ENCODE measurements at places on chromosomes 13 and 19. TPM values are rescaled to one million over a fixed set of nuclear protein-coding genes. Genes with fewer than 3 reads are reported as not detected.

Gene DNAAF3
- total RNA-seq = 1.3 TPM

Gene CGB3
- not detected for total RNA-seq

Gene ZNF829
- total RNA-seq = 3.5 TPM

Gene PNMA8B
- total RNA-seq = 3.4 TPM

Gene FPR2
- total RNA-seq = 0.34 TPM

Gene SELENOV
- total RNA-seq = not detected

Gene CEACAM3
- not detected for total RNA-seq

- no peak for DNase-seq
Measured at GRCh38 chr13:40318366-40318765, 348.1 kb downstream of the FOXO1 start.

- peak; percentile 86 for DNase-seq
Measured at GRCh38 chr19:6425732-6426620, 1.4 kb upstream of the KHSRP start.

DNA sequence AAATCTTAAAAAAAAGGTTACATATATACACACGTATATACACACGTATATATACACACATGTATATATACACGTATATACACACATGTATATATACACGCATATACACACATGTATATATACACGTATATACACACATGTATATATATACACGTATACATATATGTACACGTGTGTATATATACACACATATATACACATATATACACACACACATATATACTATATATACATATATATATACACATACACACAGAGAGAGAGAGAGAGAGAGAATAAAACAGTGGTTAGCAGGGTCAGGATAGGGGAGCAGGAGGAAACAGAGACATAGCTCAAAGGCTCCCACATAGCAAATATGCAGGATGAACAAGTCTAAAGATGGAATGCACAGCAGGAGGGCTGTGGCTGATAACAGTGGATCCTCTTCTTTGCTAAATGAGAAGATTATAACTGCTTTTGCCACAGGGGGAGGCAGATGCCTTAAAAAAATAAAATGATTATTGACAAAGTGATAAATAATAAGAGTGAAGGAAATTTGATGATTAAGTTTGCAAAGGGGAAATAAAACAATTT lies 714.5 kb downstream of the UQCRFS1 start:
- DNase-seq = no peak

DNA sequence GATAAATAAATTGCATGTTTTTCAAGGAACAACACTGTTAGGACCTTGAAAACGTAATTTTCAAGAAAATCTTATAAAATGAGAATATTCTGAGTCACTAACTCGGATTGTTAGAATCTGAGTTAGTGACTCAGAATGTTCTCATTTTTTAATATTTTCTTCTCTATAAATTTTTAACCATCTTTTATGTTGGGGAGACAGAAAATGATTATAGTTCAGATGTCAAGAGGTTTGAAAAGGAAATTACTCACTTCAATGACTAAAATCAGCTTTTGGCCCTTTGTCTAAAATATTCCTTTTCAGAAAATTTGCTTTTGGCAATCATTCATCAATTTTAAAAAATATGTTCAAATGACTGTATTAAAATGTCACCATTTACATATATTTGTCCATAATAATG lies 264.2 kb upstream of the EDNRB start:
- DNase-seq = no peak

DNA sequence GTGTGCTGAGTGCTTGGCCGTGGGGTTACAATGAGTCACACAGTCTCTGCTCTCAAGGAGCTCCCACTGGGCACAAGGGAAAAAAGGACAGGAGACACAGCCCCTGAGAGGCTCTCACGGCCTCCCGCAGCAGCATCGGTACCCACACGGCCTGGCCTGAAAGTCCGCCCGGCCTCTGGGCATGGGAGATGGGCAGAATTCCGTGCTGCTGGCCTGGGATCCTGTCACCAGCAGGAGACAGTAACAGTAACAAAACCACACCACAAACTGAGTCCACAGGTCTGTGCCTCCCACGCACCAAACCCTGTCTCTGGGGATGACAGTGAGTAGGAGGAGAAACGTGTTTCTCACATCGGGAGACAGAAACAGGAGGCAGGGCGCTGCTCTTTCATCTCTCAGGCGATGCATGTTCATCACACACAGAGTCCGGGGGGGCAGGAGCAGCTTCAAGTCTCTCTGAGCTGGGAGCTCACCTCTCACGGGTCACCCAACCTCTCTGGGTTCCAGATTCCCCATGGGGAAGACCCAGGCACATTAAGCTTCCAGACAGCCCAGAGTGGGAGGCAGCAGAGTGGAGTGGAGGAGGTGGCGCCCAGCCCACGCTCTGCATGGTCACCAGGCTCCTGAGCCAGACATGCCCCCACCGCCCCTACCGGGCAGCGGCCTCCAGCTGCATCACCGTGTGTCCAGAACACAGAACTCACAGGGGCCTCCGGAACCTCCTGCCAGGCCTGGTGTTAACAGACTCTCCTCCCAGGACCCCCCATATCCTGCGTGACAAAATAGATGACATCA lies 124.7 kb upstream of the VSTM2B start:
- DNase-seq = no peak

DNA sequence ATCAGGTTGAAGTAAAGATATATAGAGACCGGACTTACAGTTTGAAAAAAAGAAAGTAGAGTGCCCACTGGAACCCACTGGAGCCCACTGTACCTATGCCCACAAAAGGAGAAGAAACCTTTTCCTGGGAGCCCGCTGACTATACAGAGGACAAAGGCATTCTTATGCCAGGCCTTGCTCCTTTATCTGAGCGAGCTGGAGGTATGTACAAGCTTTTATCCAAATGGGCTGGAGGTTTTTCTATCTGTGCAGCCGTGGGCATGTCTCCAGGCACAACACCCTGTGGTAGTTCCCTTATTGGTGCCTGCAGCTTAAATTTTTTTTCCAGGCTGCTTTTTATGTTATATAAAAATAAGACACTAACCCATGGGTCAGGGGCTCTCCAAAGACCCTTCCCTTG lies 8.4 kb downstream of the ZNF234 start:
- no peak for DNase-seq

DNA sequence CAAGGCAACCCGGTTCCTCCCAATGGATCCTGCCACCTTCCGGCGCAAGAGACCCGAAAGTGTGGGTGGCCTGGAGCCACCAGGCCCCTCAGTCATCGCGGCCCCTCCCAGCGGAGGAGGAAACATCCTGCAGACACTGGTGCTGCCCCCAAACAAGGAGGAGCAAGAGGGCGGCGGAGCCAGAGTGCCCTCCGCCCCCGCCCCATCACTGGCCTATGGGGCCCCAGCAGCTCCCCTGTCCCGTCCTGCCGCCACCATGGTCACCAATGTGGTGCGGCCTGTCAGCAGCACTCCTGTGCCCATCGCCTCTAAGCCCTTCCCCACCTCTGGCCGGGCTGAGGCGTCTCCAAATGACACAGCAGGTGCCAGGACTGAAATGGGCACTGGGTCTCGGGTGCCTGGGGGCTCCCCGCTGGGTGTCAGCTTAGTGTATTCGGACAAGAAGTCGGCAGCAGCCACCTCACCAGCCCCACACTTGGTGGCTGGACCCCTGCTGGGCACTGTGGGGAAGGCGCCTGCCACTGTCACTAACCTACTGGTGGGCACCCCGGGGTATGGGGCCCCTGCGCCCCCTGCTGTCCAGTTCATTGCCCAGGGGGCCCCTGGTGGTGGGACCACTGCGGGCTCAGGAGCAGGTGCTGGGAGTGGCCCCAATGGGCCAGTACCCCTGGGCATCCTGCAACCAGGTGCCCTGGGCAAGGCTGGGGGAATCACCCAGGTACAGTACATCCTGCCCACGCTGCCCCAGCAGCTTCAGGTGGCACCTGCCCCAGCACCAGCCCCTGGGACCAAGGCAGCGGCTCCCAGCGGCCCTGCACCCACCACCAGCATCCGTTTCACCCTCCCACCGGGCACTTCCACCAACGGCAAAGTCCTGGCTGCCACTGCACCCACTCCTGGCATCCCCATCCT lies 11.2 kb upstream of the PRR19 start:
- no peak for DNase-seq

DNA sequence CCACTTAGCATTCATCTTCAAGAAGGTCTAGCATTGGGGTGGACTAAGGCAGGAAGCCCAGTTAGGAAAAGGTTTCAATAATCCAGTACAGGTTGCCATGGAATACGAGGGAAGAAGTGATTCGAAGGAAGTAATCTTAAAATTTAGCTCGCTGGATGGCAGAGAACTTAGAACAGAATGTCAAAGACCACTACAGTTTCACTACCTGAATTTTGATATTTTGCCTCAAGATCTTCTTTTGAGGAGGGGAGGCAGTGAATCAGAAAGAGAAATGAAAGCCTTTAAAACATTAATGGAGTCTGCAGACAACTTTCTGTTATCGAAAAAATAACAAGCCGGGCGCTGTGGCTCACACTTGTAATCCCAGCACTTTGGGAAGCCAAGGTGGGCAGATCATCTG lies 7.0 kb upstream of the RAB8A start:
- no peak for DNase-seq

DNA sequence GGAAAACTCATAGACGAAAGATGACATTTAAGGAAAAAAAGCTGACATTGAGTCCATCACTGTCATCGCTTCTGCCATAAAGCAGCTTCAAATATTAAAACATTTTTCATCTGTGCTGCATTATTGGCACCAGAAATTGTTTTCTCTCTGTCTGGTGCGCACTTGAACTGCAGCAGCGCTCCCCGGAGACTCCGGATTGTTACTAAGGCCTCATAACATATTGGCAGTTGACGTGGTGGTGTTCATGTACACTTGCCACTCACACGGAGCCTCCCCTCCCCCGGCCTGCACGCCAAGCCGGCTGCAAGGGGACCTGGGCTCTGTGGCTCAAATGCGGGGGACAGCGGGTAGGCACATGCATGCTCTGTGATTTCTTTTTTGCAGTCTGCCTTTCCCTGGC lies 203.2 kb downstream of the TSHZ3 start:
- no peak for DNase-seq

- DNase-seq = no peak
Measured at GRCh38 chr13:97895383-97895782, 58.1 kb upstream of the IPO5 start.

- no peak for DNase-seq
Measured at GRCh38 chr19:9342610-9343304, 18.8 kb downstream of the ZNF559 start.

- no peak for DNase-seq
Measured at GRCh38 chr13:63696055-63696454, 2280.4 kb upstream of the PCDH20 start.

DNA sequence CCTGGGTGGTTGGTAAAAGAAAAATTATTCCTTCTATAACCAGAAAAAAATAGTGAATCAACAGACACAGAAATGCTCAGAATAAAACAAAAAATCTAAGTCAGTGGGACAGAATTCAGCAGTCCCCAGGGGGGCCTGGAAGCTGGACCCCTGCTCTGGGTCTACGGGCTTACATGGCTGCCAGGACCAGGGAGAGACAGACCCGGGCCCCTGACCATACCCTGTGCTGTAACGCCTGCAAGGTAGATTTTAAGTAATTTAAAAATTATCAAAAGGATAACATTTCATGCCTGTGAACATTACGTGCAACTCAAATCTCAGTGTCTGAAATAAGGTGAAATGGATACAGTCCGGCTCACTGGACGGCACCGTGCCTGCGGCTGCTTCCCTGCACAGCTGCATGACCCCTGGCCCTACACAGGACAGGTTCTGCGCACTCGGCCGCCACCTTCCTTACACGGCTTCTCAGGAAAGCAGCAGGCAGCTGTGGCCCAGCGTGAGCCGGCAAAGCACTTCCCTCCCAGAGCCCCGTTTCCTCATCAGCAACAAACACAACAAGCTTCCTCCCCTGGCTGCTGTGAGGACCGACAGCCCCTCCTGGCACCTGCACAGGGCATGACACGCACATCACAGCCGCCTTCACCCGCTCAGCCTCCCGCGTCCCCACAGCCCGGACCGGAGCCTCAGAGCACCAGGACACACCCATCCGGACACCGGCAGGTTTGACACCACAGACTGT lies 22.2 kb downstream of the RASA3 start:
- no peak for DNase-seq

DNA sequence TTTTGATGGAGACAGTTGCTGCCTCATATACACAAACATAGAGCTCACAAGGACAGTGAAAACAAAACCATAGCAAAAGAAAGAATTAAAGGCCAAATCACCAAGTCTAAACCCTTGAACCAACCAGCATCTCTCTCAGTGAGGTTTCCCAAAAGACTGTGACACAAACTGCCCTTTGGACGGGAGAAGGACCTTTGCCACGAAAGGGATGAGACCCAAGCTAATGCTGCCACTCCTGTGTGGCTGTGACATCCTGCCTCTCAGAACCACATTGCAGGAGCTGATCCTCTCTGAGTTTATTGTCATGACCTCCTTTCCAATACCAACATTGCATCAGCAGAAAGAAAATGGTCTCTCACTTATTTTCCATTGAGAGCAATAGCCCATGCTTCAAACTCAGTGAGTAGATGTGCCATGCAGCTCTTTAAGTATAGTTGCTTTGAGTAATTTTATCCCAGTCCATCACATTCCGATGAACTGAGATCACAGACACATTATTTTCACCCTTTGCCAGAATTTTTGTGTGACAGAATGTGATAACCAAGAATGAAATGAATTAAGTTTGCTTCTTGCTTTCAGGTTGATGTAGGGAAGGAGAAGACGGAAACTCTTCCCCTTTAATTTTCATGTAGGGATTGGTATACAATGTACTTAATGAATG lies 133.5 kb upstream of the IRS2 start:
- DNase-seq = no peak

DNA sequence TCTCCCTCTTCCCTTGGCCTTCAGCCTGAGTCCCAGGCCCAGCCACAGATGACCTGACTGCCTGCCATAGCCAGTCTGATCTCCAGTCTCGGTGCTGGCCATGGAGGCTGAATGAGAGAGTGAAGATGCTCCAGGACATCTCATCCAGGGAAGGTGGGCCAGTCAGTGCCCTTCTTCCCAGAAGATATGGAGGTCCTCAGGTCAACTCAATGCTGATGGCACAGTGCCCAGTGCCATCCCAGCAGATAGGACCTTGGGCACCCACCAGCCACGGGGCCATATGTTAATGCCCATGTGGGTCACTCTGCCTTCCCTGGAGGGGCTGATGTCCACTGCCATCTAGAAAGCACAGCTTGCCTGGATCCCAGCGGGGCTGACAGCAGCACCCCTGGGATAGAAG lies 7.2 kb downstream of the VSTM2B start:
- peak; percentile 46 for DNase-seq

- peak; percentile 90 for DNase-seq
Measured at GRCh38 chr19:13839130-13839937, 37.6 kb upstream of the NANOS3 start.

DNA sequence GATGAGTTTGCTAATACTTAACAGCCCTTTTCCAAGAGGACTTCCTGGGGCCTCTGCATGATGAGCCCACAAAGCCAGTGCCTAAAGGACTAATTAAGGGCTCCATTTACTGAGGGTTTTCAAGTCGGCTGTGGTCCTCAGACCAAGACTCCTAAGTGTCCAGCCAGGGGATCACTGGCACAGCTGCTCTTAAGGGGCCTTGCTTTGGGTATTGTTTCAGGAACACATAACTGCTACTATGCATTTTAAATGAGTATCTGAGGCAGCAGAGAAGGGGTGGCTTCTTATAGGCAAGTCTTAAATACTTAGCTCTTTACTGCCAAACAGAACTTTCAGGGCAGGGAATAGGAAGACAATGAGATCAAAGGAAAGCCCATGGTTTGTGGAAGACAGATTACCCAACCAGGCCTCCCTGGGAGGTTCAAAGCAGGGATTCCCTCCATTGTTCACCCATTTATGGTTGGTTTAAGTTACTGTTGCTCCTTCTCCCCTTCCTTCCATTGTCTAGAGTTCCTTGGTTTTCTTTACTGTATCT lies 61.9 kb downstream of the TNFRSF19 start:
- no peak for DNase-seq

All from lower leg skin (tissue), 4 donors.